ENCODE measurements at places on chromosomes 3 and 15.

DNA sequence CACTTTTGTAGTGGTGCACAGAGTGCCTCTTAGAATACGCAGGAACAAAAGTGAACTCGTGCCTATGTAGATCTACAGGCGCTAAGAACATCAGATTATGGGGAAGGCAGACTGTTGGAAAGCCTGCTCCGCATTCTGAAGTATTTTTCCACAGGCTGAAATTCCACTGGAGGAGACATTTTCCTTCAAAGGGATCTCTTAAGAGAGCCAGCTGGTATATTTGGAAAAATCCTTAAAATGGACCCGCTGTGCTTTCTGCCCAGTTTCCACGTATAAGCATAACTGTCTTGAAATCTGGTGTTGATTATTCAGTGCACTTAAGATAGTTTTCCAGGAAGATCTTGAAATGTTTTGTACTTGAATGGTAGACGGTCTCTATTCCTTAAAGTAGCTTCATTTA is 34.7 kb upstream of the ICE2 start:
- no peak for DNase-seq

DNA sequence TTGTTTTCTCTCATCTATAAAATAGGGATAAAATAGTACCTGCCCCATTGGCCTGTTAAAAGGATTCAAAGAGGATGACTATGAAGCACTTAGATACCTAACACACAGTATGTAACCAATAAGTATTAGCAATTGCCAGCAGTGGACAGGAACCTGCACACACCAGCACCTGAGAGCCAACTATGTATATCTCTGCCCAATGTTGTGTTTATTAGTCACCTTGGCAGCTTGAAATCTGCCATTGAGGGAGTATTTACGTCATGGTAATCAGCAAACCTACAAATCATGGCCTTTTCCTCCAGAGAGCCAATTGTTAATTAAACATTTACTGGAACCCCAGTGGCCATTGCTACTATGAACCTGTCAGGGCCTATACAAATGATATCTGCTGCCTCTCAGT is 13.8 kb downstream of the LARS2 start:
- DNase-seq, result no peak

GRCh38 chr3:182740710-182741109 is 52.6 kb upstream of the ATP11B start:
- DNase-seq, result peak; percentile 38

GRCh38 chr15:85750319-85751290 is 44.1 kb downstream of the KLHL25 start:
- no peak for DNase-seq

- no peak for DNase-seq
These were observed 24.9 kb upstream of the ACAD9 start for GRCh38 chr3:128854475-128854874.

- no peak for DNase-seq
These were observed 1.5 kb downstream of the ZIC1 start for GRCh38 chr3:147410526-147411237.

DNA sequence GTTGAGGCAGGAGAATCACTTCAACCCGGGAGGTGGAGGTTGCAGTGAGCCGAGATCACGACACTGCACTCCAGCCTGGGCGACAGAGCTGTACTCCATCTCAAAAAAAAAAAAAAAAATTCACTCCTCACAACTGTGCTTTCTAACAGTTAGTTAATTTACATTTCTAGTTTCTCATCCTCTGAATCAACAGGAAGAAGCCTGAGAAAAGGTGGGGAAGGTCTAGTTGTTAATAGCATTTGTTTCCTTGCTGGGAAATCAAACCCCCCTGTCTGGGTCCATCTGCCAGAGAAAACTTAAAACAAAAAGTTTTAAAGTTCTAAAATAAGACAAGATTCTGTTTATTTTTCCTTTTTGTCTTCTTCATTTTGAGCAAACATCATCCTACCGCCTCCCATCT is 62.3 kb downstream of the TMEM39A start:
- DNase-seq, result no peak

DNA sequence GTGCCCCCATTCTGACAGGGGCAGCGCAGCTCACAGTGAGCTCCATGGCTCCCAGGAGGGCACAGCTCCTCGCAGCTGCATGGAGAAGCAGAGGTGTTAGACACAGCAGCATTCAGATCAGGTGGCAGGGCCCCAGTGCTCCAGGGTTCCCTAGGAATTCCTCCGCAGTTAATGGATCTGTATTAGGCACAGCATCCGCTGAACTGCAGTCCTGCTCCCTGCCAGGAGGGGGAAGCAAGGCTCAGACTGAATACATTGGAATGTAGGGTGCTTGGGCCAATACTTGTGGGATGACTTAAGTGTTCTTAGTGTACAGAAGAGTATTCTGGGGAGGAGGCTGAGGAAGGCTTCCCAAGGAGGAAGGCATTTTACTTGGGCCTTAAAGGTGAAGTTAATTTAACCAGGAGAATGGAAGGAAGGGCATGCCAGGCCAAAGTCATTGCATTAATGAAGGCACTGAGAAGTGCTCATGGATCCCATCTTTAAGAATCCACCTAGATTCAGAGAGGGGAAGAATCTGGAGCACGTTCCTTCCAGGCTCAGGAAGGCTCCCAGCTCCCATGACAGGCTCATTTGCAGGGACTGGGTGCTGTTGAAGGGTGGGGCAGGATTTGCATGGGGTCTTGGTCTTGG is 111.6 kb downstream of the RAB11A start:
- peak; percentile 27 for DNase-seq

GRCh38 chr3:132134611-132135010 is 99.8 kb upstream of the CPNE4 start:
- no peak for DNase-seq

DNA sequence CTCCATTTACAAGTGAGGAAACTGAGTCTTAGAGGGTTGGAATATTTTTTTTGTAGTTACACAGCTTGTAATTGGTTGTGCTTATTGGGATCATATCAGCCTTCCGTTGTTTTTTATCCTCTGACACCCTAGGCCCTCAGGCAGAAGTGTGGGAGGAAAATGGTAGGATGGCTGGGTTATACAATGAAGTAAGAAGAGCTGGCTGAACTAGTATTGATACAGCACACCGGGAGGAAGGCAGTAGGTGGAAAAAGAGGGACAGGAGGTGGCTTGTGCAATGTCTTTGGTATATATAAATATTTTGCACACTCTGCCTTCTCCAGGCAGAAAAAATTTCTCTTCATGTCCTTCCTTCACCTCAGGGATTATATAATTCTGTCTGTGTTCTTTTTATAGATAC is 214.3 kb upstream of the SGO1 start:
- DNase-seq, result no peak

- DNase-seq, result peak; percentile 57
These were observed 12.8 kb upstream of the TMOD3 start for GRCh38 chr15:51816611-51817010.

GRCh38 chr3:112365035-112365434 is 32.1 kb downstream of the CD200 start:
- DNase-seq, result no peak

DNA sequence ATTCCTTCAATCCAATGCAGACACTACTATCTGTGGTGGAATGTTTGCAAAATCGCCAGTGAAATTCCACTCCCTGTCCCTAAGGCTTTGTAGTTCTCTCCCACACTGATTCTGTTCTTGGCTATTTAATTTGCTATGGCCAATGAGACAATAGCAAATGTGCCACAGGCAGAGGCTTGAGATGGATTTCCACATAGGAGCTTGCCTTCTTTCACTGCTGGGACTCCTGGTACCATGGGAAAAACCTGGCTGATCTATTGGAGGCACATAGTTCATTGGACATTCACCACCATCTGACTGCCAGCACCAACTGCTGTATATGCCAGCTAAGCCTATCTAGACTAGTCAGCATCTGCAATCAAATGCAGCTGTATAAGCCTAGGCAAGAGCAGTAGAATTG is 103.8 kb downstream of the NR1D2 start:
- no peak for DNase-seq

GRCh38 chr15:93026380-93026817 is 62.6 kb downstream of the RGMA start:
- no peak for DNase-seq

DNA sequence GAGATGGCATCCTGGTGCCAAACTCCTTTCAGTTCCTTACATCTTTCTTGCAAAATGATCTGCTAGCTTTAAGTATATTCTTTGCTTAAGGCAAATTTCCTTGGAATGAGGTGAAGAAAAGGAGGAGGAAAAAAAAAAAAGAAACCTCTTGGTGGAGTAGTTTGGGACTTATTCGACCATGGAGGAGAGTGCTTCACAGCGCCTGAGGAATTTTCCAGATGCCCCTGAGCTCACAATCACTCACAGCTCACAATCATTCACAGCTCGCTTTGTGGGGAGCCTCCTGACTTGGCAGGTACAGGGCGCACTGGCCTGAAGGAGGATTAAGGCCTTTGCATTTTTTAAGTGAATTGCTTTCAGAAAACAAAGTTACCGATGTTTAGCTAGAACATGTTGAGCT is 53.9 kb downstream of the BOC start:
- no peak for DNase-seq

- no peak for DNase-seq
These were observed 70.0 kb upstream of the KLF13 start for GRCh38 chr15:31256378-31257265.

DNA sequence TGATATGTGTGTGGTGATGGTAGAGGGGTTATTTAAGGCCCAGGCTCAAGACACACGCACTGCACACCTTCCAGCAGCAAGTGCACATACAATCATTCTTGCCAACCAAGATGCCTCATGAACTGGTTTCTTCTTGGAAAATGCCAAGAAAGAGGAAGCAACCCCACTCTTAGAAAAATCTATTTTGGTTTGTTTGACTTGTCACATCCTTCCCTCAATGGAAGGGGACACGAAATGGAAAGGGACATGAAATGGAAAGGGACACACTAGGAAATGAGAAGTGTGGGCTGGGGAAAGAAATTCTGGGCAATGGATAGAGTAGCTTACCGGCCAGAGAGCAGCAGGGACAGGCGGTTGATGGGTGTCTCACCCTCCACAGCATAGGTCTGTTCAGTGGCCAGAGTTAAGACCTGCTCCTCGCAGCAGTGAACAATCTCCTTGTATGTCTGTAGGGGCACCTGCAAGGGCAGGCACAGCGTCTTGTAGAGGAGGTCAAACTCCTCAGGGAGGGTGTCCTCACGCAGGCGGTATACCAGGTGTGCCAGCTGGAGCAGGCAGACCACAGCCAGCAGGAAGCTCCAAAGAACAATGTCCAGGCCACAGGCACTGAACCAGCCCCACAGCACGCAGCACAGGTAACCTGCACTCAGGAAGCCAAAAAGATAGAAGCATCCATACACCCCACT is 640 bp downstream of the POPDC2 start:
- no peak for DNase-seq

DNA sequence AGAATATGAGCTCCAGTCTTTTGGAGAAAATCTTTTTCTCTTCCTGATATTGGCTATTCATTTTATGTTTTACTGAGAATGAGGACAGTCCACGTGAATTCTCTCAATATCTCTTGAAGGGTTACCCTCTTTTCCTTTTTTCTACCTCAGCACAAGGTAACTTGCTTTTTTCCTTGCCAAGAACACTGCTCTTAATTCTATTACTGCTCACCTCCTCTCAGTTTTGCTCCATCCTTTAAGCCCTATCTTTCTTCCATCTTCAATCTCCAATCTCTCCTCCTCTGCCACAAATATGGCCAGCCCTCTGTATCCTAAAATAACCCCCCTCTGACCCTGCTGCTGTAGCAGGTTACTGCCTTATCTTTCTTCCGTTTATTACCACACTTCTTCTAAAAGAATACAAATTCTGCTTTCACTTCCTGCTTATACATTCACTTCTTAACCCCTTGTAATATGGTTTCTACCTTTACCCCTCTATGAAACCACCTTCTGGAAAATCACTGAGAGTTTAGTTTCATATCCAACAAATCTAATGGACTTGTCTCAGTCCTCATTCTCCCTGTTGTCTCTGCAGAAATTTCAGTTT is 89.0 kb downstream of the NFKBIZ start:
- no peak for DNase-seq

GRCh38 chr3:70264122-70264780 is 48.2 kb downstream of the MDFIC2 start:
- DNase-seq, result peak; percentile 3

DNA sequence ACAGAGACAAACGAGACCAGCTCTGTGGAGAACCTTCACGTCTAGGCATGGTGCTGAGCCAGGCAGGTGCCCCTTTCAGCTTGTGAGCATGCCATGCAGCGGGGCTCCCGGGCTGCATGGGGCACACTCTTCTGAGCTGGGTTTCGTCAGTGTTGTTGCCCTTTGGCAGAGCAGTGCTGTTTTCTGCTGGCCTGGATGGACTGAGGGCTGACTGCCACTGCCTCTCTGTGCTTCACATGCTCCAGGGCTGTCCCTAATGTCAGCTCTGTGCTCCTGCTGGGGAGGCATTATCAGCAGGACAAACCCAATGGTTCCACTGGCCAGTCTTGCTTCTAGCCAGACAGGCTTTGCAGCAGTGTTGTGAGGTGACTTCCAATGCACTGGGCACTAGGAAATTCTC is 9.5 kb downstream of the GASK1A start:
- DNase-seq, result no peak

GRCh38 chr3:54578417-54578816 is 349.4 kb downstream of the LRTM1 start:
- no peak for DNase-seq

DNA sequence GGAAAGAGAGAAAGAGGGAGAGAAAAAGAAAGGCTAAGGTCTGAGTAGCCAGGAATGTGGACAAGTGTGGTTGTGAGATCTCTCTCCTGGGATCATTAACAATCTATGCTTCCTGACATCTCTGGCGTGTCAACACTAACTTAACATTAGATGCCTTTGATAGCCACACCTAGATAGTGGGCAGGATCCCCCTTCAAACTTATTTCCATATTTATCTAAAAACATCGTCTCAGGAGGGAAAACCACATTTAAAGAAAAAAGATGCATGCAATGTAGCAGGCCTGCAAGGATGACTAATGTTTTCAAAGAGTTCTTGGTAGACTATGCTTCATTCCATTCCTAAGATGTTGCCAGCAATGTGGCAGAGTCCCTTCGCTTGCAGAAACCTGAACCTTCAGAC is 80.9 kb downstream of the MLH1 start:
- no peak for DNase-seq

- DNase-seq, result no peak
These were observed 51.6 kb downstream of the SUCLG2 start for GRCh38 chr3:67602816-67603215.

- no peak for DNase-seq
These were observed 40.0 kb downstream of the NME9 start for GRCh38 chr3:138289701-138290100.

DNA sequence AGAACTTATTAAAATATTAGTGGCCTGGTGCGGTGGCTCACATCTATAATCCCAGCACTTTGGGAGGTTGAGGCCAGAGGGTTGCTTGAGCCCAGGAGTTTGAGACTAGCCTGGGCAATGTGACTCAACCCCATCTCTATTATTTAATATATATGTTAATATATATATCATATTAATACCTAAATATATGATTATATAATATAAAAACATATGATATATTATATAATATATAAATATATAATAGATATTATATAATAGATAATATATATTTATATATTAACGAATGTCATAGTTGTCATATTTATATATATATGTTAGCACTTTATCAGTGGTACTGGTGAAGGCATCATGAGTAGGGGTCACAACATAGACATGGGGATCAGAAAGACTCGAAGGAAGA is 5.2 kb downstream of the HRG start:
- no peak for DNase-seq

All from NCI-H1417 (cell line).